ENCODE measurements at places on chromosomes 1 and 21.

DNA sequence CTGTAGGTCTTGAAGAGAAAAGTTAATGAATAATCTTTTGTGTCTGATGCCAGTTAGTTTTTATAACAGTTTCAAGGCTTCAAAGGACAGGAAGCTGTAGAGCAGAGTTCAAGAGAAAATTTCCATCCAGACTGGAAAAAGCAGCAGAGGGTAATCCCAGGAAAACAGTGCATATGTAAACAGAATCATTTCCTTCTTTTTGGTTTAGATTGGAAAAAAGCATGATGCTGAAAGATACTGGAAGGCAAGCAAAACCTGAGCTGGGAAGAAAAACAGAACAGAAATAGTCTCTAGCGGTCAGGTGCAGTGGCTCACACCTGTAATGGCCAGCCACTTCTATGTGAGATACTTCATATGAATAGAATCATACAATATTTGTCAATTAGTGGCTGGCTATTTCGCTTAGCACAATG lies 71.9 kb downstream of the ZSWIM5 start:
- no peak for DNase-seq

DNA sequence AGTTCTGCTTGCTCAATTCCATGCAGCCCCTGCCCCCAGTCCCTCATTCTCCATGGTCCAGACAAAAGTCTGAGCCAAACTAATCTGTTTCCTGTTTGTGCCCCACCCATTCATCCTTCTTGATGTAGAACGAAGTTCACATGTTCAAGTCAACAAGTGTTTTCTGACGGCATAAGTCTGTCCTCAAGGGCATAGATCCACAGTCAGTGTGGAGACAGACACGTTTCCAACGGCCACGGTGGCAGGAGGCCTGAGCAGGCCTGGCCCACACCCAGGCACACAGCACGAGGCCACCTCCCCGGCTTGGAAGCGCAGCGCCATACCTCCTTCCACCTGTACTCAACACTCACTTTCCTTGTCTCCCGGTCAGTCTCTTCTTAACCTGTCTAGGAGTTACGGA lies 16.1 kb downstream of the ADORA1 start:
- DNase-seq = no peak

- no peak for DNase-seq
Measured at GRCh38 chr1:117045644-117046043, 14.5 kb upstream of the TTF2 start.

DNA sequence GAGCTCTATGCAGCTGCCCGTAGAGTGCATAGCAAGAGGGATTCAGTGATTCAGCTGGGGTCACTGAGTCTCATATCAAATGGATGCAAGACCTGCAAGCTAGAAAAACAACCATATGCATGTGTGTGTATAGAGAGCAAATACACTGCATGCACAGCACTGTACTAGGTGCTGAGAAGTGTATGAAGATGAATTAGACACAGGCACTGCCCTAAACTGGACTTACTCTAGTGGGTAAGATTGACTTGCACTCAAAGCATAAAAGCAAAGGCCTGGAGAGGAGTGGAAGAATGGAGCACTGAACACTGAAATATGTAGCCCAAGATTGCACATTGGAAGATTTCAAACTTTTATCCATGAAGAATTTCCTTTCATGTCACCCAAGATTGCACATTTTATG lies 5.5 kb upstream of the GBP1 start:
- no peak for DNase-seq

- no peak for DNase-seq
Measured at GRCh38 chr1:234844479-234845031, 234.6 kb upstream of the IRF2BP2 start.

DNA sequence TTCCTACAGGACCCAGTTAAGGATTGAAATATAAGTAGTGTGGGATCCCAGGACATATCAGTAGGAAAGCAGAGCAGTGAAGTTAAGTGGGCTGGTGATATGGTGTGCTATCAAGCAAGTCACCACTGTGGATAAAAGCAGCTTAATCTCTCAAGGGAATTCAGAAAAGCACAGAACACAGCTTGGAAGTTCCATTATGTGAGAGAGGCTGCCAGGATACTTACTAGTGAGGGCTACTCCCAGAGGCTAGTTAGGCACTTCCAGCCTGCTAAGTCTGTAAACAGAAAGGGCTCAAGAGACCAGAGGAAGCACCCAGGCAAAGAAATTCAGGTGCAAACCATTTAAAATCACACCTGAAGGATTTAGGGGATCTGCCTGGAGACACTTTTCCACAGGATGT lies 18.8 kb upstream of the GRIK1 start:
- DNase-seq = no peak

GRCh38 chr1:231313661-231314060 lies 24.0 kb downstream of the EXOC8 start:
- DNase-seq = no peak

- DNase-seq = no peak
Measured at GRCh38 chr1:58620926-58621325, 43.9 kb upstream of the TACSTD2 start.

GRCh38 chr1:15998929-15999328 lies 5.1 kb upstream of the SRARP start:
- DNase-seq = no peak

DNA sequence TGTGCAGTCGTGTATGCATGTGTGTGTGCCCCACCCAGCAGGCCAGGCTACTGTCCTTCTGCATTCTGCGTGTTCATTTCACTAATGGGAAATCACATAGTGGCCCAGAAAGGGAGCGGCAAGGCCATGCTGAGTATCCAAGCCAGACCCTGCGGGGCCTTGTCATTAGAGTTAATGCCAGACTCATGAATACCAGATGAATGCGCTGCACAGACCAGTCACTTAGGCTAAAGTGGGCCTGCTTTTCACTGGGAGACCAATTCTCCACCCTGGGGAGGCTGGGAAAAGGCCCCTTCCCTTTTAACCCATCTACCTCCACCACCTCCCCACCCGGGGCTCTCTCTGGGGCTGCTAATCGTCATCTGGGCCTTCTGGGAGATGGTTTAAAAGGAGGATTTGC lies 17.0 kb upstream of the GRIK3 start:
- no peak for DNase-seq

GRCh38 chr1:150299716-150300115 lies 6.1 kb downstream of the MRPS21 start:
- DNase-seq = no peak

GRCh38 chr1:61782771-61783170 lies 40.5 kb downstream of the PATJ start:
- DNase-seq = peak; percentile 6

DNA sequence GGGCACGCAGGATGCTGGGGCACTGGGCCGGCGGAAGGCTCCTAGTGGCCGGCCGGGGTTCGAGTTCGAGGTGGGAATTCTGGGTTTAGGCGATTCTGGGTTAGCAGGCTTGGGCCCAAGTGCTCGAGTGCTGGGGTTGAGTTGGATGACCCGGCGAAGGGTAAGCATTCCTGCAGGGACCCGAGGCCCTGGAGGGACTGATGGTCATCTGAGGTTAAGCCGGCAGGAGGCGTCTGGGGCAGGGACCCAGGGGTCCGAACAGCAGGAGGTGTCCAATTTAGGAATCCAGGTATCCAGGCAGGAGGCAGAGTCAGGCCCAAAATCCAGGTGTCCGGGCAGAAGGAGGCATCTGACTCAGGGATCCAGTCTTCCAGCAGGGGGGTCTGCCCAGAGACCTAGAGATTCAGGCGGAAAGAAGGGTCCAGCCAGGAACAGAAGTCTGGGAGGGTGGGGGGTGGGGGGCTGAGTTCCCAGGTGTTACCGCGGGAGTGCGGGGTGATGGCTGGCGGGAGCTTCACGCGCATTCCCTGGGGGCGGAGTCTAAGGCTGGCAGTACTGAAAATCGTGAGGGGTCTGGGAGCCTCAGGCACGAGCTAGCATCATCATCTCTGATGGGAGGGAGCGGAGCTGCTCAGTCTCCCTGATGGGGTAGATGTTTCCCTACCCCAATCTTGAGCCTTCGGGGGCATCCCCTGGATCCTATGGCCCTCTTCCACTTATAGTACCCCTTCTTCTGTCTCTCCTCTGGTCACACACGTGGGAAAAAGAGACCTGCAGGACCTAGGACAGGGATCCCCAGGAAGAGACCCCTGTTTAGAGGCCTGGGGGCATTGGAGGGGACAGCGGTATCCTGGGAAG lies 585 bp downstream of the GPR3 start:
- DNase-seq = no peak
